ENCODE measurements at places on chromosomes 2 and 18.

DNA sequence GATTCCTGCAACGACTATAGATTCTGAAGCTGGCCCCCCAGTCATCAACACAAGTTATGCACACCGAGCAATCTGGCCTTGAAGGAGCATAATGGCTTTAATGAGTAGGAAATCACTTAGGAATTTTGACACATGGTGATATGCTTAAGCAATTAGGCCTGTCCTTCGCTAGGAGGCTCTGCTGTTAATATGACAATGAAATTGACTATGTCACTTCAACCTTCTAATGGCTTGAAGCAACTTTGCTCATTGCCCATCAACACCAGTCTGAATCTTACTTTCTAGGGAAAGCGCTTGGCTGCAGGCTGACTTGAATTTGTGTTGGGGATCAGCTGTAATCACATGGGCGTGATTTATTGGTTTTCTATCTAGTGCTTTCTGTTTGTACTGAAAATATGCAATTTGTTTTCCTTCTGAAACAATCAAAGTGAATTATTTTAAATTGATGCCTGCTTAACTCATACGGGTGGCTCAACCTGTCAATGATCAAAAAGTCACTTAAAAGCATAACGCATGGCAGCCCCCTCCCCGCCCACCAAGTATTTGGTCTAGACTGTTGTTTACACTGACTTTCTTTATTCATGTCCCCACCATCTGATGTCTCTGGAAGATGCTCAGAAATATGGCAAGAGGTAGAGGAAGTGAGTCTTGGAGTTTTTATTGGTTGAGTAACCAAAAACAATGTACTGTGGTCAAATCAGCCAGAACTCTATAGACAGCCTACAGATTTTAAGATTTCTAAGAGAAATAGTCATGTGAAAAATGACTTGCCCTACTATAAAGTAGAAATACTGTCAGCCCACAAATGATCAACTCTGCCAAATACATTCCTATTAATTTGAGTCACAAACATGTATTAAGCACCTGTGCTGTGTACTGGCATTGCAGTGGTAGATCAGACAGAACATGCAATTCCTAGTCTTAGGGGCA, 344.9 kb downstream of the RBM43 start:
- no peak for DNase-seq

DNA sequence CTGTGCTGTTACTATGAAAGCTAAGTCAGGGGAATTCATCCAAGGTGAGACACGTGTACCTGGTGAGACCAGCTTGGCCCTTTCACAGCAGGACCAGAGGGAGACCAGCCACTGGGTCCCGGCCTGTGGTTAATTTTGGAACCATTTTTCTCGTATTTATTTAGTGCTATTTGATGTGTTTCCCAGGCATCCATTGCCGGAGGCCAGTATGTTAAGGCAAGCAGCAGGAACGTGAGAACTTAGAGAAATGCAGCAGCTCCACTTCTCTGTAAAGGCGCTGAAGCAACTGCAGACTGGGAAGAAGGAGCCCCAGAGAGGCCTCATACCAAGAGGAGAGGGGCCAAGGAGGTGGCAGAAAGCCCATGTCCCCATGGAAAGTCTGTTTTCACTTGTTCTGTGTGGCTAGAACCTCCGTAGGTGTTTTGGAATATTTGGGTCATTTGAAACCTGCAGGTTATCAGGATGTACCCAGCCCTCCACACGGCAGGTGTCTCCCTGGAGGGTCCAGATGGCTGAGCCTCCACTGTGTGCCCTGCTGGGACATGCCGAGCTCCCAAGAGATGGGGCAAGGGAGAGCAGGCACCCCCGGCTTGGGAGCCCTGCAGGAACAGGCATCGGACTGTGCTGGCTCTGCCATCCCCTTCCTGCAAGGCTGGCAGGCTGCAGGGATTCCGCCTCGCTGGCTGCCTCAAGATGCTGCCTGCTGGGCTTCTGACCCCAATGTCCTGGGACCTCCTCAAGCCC, 256.0 kb upstream of the RAB6C start:
- no peak for DNase-seq

GRCh38 chr2:85844486-85844885, 44.3 kb downstream of the ST3GAL5 start:
- no peak for DNase-seq

- peak; percentile 27 for DNase-seq
These were observed 22.2 kb upstream of the IL1RN start for GRCh38 chr2:113105047-113105785.

GRCh38 chr2:120840795-120841487, 105.3 kb downstream of the GLI2 start:
- DNase-seq = no peak

GRCh38 chr2:155810411-155810810, 522.1 kb downstream of the NR4A2 start:
- no peak for DNase-seq

GRCh38 chr2:161134547-161135518, 25.4 kb upstream of the TANK start:
- DNase-seq = no peak

DNA sequence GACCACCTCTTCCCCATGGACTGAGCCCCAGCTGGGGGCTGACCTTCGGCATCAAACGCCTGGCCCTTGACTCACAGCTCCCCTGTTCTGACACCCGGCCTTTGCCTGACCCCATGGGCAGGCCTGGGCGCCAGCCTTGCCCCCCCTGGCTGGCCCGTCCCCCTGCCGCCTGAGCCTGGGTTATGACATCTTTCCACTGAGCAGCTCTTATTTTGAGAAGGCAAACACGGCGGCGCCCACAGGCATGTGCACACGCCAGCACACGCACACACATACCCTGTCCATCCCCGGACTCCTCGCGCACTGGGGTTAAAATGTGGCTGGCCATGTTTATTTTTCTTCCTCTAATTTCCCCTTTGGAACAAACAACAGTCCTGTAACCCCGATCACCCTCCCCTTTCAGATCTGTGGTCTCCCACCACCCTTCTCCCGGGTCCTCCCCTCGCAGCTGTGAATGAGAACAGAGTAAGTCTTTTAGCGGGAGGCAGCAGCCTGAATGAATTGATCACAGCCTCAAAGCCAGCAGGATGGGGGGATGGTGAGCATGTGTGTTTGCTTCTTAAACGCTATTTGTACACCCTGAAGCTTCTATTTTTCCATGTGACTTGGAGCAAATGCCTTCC, 11.8 kb upstream of the ATOH8 start:
- no peak for DNase-seq

DNA sequence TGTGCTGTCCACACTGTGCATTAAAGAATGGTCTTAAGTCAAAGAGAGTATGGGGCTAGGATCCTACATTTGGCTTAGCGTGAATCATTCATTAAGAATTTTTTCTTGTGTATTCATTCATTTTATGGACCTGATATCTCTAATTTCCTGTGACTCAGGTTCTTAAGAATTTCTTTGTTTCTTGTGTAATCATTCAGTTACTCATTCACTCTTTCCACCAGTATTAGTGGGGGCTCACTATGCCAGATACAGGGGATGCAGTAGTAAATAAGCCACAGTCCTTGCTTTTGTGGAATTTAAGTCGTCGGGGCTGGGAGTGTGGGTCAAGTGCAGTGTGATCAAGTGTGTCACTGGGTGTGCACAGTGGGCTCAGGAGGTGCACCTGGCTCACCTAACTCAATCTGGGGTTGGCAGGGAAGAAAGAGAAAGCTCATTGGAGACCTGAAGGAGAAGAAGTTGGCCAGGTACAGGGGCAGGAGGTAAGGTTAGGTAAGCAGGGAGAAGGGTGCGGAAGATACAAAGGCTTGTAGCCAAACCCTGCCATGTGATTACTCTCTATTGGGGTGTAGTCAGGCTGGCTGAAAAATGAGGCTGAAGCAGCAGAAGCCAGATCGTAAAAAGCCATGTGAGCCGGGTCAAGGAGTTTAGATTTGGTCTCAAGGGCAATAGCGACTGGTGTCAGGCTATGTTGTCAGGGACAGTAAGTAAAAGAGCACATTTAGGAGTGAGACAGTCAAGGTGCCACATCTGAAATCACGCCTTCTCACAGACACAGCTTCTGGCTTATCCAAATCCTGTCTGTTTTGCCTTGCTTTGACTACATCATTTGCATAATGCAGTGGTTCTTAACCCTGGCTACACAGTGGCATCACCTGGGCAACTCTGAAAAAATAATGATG, 67.2 kb downstream of the KCTD1 start:
- DNase-seq = no peak

GRCh38 chr2:86487062-86487461, 45.9 kb downstream of the KDM3A start:
- DNase-seq = peak; percentile 10

DNA sequence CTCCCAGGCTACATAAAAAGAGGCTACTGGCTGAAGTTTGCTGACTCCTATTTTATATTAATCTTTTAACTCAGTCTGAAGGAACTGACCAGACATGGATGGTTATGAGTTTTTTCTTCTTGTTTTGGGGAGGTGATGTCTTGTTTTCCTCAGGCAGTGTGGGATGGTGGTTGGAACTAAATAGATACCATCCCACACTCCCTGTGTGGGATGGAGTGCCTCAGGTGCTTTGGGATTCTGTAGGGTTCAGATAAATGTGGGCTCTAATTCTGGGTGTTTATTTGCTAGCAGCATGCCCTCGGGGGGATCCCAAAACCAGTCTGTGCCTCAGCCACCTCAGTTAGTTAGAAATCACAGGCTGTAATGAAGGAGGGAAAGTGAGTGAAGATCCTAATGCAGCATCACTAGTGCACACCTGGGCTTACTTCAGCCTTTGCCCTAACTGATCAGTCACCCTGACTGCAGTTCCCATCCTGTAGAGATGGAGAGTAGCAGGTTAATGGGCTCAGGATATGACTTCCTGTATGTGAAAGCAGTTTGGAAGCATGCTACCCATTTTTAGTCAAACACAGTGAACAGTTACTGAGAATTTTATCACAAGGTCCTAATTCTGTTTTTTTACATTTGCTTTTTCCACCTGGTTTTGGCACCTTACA, 132.2 kb downstream of the SPTBN1 start:
- DNase-seq = no peak

DNA sequence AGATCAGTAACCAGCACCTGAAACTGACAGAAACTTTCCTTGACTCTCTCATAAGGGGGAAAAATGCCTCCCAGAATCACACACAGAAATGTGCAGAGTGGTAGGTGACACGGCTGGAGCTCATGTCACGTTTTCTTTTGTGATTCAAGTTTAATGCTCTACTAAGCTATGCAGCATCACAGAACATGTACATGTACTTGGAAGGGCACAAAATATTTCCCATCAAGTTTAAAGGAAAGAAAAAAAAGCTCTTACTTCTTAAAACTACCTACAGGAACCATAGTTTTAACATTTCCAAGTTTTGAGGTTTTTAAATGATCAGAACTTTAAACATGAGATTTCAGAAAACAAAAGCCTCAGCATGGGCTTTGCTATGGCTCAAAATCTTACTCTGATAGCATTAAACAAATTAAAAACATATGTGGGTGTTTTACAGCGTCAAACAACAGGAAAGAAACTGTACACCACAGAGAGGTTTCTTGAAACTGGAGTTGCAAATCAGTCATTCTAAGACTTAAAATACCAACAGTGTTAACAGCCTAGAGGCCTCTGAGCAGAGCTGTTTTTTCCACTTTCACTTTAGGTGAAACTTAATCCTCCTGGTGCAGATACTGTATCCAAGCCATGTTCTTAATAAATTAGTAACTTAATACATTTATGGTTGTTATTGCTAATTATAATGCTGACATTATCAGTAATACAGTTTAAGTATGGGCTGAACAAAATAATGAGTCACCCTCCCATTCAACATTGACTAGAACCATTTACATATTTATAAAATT, 30.1 kb downstream of the MBP start:
- DNase-seq = no peak

DNA sequence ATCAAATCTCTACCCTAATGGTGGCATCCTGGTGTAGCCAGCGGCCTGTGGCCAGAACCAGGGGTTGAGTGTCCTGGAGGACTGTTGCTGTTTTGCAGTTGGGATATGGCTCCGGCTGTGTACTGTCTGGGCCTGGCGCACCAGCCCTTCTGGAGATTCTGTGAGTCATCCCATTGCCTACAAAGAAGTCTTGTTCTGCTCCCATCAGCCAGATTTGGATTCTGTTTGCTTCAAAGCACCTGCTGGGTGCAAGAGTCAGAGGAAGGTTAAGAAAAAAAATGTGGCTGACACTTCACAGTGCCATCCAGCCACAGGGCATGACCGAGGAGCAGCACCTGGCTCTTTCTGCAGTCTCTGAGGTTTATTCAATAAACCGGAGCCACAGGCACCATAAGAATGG, 41.0 kb upstream of the ASAP2 start:
- no peak for DNase-seq

DNA sequence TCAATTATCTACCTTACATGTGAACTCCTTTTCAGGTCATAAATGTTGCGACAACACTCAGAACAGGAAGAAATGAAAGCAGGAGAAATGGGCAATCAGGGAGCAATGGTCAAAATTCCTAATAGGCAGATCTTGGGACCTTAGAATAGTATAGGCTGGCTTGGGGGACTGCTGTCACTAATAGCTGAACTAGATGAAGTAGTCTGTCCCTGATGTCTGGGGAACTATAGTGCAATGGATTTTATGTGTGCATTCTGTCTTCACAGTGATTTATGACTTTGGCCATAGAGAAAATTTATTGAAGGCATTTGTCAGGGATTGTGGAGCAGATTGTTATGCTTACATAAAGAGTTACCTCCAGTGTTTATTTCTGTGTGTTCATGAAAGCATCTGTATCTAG, 6.1 kb upstream of the DPP10 start:
- DNase-seq = no peak

DNA sequence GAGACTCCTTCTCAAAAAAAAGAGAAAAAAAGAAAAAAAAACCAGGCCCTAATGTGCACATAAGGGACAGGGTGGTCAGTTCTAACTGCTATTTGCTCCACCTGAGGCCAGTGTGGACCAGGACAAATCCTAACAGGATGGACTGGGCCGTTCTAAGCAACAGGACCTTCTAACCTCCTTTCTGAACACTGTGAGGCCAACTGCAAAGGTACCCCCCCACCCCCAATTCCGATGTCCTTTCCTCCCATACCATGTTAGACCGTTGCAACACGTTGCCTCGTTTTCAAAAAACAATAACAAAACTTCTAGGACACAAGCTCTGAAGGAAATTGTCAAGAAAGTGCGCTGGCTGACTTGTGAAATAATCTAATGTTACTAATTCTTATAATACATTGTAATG, 1.2 kb downstream of the THAP4 start:
- DNase-seq = no peak

GRCh38 chr2:236712961-236713673, 143.5 kb downstream of the ACKR3 start:
- no peak for DNase-seq

DNA sequence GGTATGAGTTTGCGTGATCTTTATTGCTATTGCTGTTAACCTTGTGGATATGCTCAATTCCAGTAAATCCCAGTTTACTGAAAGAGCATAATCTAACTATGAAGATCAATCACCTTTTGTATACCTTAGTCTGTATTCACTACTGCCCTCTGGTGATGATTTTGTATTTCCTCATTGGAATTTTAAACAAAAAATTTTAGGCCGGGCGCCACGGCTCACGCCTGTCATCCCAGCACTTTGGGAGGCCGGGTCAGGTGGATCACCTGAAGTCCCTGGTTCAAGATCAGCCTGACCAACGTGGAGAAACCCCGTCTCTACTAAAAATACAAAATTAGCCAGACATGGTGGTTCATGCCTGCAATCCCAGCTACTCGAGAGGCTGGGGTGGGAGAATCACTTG, 5.1 kb downstream of the COMMD1 start:
- no peak for DNase-seq

- DNase-seq = no peak
These were observed 574.1 kb downstream of the SATB2 start for GRCh38 chr2:198883604-198884003.

- DNase-seq = no peak
These were observed 85.4 kb upstream of the CABLES1 start for GRCh38 chr18:23049698-23050373.
